ENCODE measurements at places on chromosomes 13 and 19.

DNA sequence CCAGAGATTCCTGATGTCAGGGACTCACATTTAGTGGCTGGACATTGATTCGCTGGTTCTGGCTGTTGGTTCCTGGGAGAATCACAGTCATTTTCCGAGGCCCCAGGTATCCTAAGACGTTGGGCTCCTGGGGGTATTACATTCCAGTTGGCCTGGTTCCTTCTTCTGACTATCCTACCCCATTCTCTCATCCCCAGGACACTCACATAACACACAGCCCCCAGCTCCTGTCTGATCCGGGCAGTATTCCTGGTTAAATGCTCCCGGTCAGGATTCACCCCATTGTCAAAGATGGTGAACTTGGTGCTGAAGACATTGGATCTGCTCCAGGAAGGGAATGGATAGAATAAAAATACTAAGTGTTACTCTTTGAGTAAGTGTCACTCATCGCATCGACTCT lies 11.5 kb downstream of the PPP1R15A start:
- peak; percentile 45 for DNase-seq

- no peak for DNase-seq
Observed at GRCh38 chr13:102090532-102090931, 311.3 kb downstream of the FGF14 start.

GRCh38 chr13:105343134-105343806 lies 1192.2 kb downstream of the EFNB2 start:
- DNase-seq: no peak

DNA sequence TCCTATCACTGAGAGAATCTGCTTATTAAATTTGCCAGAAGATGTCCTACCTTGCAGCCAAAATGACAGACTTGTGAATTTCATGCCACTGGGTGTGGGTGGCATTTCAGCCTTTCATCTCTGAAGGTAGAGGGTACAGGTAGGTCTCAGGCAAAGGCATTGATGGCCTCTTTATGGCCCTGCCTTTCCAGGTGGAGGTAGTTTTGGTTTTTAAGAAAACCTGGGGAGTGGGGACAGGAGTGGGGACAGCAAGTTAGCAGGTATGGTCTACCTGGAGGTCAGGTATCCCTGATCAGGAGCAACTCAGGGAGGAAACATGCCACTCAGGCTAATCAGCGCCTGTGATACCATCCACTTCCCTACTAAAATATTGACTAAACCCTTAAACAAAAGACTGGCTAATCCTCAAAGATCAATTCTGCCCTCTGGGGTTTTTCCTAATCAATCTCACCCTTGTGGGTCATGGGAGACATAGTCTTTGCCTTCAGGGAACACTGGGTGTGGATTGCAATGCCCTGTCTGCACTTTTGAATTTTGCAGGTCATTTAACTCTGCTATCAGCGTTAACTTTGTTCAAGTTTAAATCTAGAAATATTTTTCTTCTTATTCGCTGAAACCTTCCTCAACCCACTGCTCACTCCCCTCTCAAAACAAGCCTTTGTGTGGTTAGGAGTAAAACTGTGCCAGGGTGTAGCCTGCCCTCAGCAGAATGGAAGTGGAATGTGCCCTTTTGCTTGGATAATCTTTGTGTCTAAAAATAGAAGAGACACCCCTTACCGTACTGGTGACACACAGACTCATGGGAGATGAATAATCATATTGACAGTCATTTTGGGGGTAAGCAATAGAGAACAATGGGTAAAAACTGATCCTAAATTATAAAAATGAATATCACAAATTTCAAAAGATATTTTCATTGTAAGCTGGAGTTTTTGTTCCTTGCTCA lies 233.7 kb downstream of the COG6 start:
- no peak for DNase-seq

- DNase-seq: no peak
Observed at GRCh38 chr13:73275163-73275562, 216.4 kb downstream of the KLF5 start.
